ENCODE measurements at places on chromosomes 16 and 17.

DNA sequence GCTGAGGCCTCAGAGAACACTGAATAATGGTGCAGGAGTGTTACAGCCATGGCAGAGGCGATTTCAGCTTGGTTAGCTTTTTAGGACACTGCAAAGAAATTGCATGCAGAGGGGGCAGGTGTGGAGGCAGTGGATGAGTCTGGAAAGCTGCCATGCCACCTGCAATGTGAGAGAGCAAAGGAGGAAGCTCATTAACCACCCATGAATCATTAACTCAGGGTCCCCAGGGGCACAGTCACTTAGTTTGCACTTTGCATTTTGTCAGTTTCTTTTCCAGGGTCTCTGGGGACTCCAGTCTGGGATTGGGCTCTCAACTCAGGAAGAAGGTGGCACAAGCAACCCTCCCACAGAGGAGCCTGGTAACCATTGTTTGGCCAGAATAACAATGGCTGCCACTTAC is 132.9 kb downstream of the USP31 start:
- DNase-seq: no peak

- DNase-seq: no peak
Observed at GRCh38 chr16:27436921-27437650, 35.1 kb downstream of the IL21R start.

GRCh38 chr17:42289611-42290181 is 1.4 kb downstream of the STAT5A start:
- DNase-seq: peak; percentile 78

DNA sequence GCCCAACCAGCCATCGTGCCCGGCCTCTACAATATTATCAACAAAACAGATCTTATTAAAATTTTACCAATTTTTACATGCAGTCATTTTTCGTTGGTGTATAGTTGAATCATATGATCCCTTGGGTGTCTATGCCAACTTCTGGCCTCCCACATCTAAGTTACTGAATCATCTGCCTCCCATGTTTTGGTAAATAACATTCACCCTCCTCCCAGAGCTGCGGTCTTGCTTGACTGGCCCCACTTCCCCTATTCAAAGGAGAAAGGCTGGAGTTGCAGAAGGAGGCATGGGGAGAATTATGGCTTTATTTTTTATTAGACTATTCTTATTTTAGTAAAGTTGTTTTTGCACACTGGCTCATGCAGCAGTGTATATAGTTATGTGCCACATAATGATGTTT is 18.5 kb upstream of the CCL23 start:
- DNase-seq: no peak

GRCh38 chr17:10758062-10758461 is 28.2 kb upstream of the TMEM220 start:
- no peak for DNase-seq

DNA sequence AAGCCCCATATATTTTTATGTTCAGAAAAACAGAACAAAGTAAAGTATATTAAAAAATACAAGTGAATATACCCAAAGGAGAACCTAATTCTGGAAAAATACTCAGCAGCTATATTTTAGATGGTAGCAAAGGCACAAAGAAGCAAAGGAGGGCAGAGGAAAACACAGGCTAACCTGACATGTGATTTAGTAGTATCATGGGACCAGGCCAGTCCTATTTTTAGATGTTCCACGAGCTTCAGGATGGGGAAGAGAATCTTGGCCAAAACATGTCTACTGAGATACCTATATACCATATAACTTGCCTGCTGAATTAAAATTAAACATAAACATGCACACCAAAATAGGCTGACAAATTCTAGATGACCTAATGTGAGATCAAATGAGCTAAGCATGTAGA is 32.9 kb downstream of the SMYD4 start:
- no peak for DNase-seq

DNA sequence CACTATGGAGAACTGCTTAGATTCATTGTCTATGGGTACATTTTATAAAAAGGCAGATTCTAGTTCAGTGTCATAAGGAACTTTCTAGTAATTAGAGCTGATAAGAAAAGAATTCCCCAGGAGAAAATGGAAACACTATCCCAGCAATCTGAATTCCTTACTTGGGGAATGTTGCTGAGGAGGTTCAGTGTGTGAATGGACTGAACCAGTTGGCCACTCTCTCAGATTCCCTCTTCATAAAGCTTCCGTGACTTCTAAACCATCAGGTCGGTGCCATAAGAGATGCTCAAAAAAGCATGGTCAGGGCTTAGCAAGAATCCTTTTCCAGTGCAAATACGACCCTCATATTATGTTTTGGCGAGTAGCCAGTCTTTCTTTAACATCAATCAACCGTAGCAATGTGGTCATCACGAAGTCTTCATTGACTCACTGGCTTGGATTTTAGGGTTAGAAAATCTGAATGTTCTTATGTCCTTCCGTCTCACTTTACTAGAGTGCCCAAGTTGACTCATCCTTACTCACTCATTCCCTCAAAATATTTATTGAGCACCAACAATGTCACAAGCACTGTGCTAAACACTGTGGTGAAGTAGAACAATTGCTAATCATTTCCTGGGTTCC is 102.7 kb upstream of the HLF start:
- no peak for DNase-seq

DNA sequence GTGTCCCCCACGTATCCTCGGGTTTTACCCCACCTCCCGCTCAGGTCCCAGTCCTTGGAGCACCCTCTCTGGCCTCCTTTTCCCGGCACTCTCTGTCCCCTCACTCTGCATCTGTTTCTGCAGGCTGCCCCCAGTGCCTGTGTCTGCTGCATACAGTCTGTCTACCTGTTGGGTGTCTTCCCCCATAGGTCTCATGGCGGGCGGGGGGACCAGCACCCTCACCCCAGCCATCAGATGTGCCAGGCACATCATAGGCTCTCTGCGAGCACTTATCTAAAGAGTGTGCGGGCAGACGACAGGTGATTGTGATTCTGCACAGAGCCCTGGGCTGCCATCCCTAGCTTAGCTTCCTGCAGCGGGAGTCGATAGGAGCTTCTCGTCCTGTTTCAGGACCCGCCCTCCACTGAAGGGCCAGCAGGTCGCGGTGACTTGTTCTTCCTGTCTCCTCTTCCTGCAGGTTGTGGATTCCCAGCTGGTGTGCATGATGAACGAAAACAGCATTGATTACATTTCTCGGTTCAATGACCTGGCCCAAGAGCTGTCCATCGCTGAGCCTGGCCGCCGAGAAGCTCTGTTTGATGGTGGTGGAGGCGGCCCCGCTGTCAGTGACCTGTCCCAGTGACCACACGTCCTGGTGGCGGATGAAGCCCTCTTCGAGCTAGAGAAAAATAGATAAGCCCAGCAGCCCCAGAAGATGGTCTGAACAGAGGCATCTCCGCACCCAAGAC is 4.5 kb upstream of the JPT2 start:
- DNase-seq: no peak

GRCh38 chr17:34988644-34989043 is 8.3 kb downstream of the LIG3 start:
- no peak for DNase-seq

DNA sequence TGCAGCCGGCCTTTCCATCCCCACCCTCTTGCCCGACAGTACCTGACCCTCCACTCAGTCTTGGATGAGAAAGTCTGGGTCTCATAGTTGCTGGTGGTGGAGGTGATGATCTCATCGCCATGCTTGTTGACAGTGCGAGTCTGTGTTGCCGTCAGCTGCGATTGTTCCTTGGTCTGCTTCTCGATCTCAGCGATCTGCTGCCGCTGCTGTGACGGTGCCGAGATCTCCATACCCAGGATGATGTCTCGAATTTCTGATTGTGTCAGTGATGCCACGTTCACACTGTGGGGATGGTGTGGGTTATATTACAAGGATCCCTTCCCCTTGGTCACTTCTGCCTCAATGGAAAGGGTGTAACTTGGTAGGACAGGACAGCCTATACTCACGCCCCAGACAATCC is 4.1 kb upstream of the RILP start:
- DNase-seq: no peak

GRCh38 chr16:49810831-49811230 is 45.1 kb downstream of the ZNF423 start:
- DNase-seq: no peak

GRCh38 chr17:1190751-1191331 is 11.1 kb upstream of the ABR start:
- DNase-seq: no peak

DNA sequence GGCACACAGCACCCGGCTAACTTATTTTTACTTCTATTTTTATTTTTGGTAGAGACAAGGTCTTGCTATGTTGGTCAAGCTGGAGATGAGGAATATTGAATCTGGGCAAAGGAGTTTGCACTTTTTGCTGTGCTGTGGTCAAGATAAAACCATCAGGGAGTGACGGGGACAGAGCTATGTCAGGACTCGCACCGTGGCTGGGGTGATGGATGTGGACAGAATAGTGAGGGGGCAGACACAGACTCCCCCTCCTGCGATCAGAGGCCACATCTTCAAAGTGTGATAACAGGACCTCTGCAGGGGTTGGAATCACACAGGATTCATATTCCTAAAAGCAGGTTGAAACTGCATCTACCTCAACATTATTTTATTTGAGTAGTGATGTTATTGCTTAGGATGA is 25.6 kb downstream of the IL21R start:
- DNase-seq: no peak

- DNase-seq: no peak
Observed at GRCh38 chr17:53792997-53793396, 29.7 kb upstream of the KIF2B start.

DNA sequence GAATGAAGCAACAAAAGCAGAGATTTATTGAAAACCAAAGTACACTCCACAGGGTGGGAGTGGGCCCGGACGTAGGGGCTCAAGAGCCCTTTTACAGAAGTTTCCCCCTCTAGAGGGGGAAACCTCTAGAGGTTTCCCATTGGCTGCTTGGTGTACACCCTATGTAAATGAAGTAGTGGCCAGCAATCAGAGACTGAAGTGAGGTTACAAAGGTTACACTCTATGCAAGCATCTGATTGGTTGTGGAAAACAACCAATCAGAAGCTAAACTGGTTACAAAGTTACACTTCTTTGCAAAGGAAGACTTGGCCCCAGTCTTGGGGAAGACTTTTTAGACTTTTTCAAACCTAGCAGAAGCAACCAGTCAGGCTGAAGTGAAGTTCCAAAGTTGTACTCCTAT is 27.1 kb downstream of the CRAMP1 start:
- no peak for DNase-seq

GRCh38 chr16:55815320-55815719 is 17.6 kb downstream of the CES1 start:
- DNase-seq: no peak

DNA sequence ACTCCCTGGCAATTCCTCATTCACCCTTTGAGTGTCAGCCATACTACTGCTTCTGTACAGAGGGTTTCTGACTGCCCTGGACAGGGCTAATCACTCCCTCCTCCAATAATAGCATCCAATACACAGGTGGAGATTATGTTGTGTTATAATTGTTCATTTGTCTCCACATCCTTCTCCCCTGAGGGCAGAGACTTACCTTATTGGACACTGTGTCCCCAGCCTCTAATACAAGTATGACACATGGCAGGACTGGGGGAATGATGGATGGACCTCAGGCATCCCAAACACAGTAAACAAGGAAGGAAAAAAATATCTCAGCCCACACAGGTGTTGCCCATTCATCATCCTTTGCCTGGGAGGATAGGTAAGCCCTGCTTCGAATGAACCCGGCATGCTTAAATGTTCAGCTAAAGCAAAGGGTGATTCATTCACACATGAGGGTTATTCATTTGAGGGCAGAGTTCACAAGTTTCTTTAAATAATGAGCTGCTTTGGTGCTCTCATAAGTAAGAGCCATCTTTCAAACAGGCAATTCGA is 34.8 kb downstream of the MMD start:
- DNase-seq: no peak

- no peak for DNase-seq
Observed at GRCh38 chr17:30389756-30390300, 11.1 kb downstream of the CPD start.

- DNase-seq: no peak
Observed at GRCh38 chr16:75235721-75236193, 15.7 kb downstream of the BCAR1 start.

- no peak for DNase-seq
Observed at GRCh38 chr16:67773099-67773498, 33.3 kb downstream of the RANBP10 start.

DNA sequence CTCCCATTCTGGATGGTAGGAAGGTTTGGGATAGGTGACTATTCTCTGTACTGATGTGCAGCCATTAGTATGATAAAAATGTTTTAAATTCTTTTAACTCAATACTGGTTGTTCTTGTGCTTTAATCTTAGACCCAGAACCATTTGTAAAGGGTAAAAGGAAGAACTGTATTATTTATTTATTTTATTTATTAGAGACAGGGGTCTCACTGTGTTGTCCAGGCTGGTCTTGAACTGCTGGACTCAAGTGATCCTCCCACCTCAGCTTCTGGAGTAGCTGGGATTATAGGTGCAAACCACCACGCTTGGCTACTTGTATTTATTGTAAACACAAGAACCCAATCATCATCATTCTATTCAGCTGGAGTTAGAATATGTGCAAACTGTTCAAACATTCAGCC is 2.2 kb upstream of the MOSMO start:
- DNase-seq: no peak

DNA sequence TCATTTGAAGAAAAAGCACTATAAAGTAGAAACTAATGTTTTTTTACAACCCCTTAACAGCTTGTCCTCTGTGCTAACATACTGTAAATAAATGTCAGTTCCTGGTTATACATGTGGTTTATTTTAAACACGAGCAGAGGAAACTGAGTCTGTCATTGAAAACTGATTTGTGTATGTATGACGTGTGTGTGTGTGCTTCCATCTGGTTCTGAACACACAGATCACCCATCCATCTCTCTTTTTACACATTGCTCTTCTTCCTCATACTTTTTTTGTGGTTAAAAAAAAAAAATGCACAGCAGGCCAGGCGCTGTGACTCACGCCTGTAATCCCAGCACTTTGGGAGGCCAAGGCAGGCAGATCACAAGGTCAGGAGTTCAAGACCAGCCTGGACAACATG is 49.5 kb downstream of the ZNF423 start:
- no peak for DNase-seq

GRCh38 chr16:74524926-74525325 is 82.0 kb downstream of the GLG1 start:
- DNase-seq: no peak

- DNase-seq: no peak
Observed at GRCh38 chr16:53224951-53225533, 170.3 kb downstream of the CHD9 start.

DNA sequence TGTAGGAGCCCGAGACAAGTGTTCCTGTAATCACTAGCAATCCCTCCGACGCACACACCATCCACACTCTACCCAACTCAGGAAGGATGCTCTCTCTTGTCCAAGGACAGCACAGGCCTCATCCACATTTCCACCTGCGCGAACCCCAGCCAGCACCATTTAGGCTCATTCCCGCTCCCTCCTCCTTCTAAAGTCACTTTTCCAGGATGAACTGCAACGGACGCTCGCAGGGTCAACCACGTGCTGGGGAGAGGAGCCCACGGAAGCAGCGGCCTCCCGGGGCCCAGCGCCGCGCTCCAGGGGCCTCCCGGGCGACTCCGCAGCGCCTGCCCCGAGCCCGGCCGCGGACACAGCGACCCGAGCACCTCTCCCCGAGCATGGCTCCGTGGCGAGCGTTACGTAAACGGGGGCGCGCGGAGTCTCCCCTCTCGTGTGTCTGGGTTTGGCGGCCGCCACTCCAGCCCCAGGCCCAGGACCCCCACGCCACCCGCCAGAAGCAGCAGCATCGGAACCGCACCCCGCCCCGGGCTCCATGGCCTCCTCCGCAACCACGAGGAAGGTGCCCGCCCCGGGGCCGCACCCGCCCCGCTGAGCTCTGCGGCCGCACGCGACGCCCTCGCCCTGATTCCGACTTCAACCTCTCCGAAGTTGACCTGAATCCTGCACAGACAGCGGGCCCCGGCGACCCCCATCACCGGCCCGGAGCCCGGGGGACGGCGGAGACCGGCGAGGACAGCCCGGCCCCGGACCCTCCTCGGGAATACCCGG is 668 bp downstream of the USP36 start:
- DNase-seq: peak; percentile 67

All from activated naive CD4-positive, alpha-beta T cell treated with Interleukin-2 at 50 U/mL for 16 hours (primary cell).